ENCODE measurements at places on chromosomes 7 and 10. TPM values are rescaled to one million over a fixed set of nuclear protein-coding genes. Genes with fewer than 3 reads are reported as not detected.

The ANXA8L1 gene
- total RNA-seq: 0.86 TPM

The CCZ1 gene
- 93.4 TPM for total RNA-seq

The MICALL2 gene
- total RNA-seq: 2.0 TPM

The HOXA10 gene
- total RNA-seq: not detected

The BTBD16 gene
- total RNA-seq: not detected

The OR13A1 gene
- total RNA-seq: not detected

The APBB1IP gene
- 66.2 TPM for total RNA-seq

The TRPV5 gene
- not detected for total RNA-seq

The ASZ1 gene
- not detected for total RNA-seq

The BICC1 gene
- 0.07 TPM for total RNA-seq

The AKR1D1 gene
- not detected for total RNA-seq

The ADIRF gene
- total RNA-seq: not detected

The SYT15 gene
- 1.2 TPM for total RNA-seq

The OR2A1 gene
- total RNA-seq: not detected

The CPXM2 gene
- total RNA-seq: not detected

The PNLIP gene
- total RNA-seq: not detected

The ADARB2 gene
- not detected for total RNA-seq

The CHRM2 gene
- total RNA-seq: not detected

The ZMIZ1 gene
- total RNA-seq: 46.2 TPM

The RBP3 gene
- not detected for total RNA-seq

The ITGB8 gene
- total RNA-seq: not detected

The PSPH gene
- total RNA-seq: 12.0 TPM

The PCLO gene
- not detected for total RNA-seq

The MRC1 gene
- not detected for total RNA-seq

The ZDHHC6 gene
- total RNA-seq: 46.7 TPM

The ZCWPW1 gene
- total RNA-seq: 1.9 TPM
